ENCODE measurements at places on chromosomes 12 and 14.

DNA sequence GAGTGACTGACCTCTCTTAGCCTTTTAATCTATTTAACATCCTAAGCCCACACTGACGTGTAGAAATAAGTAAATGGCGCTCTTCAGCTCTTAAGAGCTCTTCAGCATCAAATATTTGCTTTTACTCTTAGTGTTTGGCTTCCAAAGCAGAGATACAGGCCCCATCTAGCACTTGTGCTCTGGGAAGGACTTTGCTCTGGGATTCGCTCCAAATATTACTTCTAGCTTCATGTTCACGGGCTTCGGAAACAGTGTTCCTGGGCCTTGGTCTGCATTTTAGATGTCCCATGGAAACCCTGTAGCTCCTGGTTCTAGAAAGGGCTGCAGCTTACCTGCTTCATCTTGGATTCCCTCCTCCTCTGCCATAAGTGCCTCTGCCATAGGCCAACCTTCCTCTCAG is 2.7 kb upstream of the NKX2-8 start:
- DNase-seq, result peak; percentile 36

GRCh38 chr12:66032739-66033138 is 97.8 kb downstream of the LLPH start:
- DNase-seq, result no peak

- DNase-seq, result no peak
Observed at GRCh38 chr12:118060301-118061010, 523 bp downstream of the WSB2 start.

DNA sequence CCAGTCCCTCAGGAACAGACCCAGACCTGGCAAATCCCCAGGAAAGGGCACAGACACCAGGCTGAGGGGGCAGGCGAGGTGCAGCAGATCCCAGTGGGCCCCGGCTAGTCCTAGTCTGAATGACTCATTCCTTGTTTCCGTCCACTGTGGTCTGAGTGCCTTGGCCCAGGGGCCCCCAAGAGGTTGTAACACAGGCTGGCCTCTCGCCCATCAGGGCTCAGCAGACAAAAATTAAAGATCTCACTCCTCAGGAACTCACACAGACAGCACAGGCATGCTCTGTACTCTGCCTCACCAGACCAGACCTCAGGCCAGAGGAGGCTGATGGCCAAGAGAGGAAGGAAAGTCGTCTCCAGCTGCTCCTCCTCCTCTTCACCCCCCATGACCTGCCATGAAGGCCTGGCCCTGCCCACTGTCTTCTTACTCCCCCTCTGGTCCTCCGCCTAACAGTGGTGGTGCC is 7.7 kb upstream of the LTBP2 start:
- no peak for DNase-seq

- no peak for DNase-seq
Observed at GRCh38 chr14:37122288-37122687, 50.1 kb downstream of the SLC25A21 start.

GRCh38 chr12:12432364-12432763 is 75.5 kb downstream of the BORCS5 start:
- peak; percentile 86 for DNase-seq

- DNase-seq, result no peak
Observed at GRCh38 chr12:101982307-101982706, 79.5 kb downstream of the WASHC3 start.

All from NCI-H1105 treated with DMSO at 0.1 percent for 48 hours (cell line).